ENCODE measurements at places on chromosomes 6 and 20. TPM values are rescaled to one million over a fixed set of nuclear protein-coding genes. Genes with fewer than 3 reads are reported as not detected.

Gene SMLR1
- 0.14 TPM for polyA plus RNA-seq

- no peak for DNase-seq
Measured at GRCh38 chr6:132872923-132873322, 58.6 kb downstream of the RPS12 start.

- DNase-seq = no peak
Measured at GRCh38 chr6:2181567-2181966, 63.8 kb downstream of the GMDS start.

Gene SLC16A10
- 7.7 TPM for polyA plus RNA-seq

- no peak for DNase-seq
Measured at GRCh38 chr20:34561661-34562060, 3.1 kb downstream of the MAP1LC3A start.

- no peak for DNase-seq
Measured at GRCh38 chr20:54208548-54209176, 775 bp downstream of the PFDN4 start.

- DNase-seq = peak; percentile 53
Measured at GRCh38 chr6:84422380-84422968, 195.0 kb upstream of the CEP162 start.

Gene HCK
- polyA plus RNA-seq = 5.4 TPM

DNA sequence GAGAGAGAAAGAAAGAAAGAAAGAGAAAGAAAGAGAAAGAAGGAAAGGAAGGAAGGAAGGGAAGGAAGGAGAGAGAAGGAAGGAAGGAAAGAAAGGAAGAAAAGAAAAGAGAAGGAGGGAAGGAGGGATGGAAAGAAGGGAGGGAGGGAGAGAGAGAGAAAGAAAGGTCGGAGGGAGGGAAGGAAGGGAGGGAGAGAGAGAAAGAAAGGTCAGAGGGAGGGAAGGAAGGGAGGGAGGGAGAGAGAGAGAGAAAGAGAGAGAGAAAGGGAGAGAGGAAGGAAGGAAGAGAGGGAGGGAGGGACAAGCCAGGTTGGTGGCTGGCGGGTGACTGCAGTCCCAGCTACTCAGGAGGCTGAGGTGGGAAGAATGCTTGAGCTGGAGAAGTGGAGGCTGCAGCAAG is 27.3 kb upstream of the ZNF184 start:
- DNase-seq = no peak

DNA sequence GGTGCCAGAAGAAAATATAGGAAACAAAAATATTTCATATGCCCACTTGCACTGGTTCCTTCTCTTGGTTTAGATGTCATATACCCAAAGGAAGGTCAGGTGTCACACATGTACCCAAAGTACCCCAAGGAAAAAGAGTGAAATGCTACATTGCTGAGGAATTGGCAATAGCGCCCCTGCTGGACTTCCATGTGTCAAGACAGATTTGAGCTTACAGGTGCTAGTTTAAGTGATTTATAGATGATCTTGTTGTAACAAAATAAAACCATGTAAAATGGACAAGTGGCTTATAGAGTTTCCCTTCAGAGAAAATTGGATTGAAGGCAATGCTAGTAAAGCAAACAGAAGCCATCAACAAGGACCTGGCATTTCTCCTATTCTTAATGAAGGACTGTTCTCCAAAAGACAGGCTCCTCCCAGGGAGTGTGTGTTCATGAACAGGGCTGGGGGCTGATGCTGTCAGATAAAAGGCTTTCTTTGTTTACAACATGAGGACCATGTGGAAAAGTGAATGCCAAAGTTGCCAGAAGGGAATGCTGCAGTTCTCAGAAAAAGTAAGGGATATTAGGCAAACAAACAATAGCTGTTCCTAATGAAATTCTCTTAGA is 64.3 kb upstream of the PAK5 start:
- DNase-seq = peak; percentile 5

- no peak for DNase-seq
Measured at GRCh38 chr6:25050356-25050755, 114.6 kb upstream of the RIPOR2 start.

- peak; percentile 73 for DNase-seq
Measured at GRCh38 chr6:163338671-163339405, 75.7 kb upstream of the QKI start.

DNA sequence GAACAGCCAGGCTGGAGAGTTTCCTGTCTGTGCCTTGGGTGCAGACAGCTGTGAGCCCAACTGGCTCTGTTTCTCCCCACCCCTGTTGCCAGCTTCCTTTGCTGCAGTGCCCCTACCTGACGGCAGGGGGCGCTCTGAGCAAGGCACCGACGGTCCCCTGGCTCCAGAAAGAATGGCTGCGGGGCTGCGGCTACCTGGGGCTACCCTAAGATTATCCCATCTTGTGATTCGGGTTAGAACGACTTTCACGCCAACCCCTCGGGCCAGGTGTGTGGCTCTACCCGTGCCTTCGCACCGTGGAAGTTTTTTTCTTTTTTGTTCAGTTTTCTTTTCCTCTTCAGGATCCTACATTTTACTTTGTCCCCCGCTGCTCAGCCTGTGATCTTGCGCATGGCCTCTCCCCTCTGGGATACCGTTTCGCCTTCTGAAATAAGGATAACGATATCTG is 33.4 kb upstream of the AAR2 start:
- peak; percentile 60 for DNase-seq

Gene TNXB
- 16.0 TPM for polyA plus RNA-seq
